ENCODE measurements at places on chromosomes 3 and 15.

GRCh38 chr3:58307639-58308215 is 1.4 kb downstream of the HTD2 start:
- DNase-seq, result no peak

DNA sequence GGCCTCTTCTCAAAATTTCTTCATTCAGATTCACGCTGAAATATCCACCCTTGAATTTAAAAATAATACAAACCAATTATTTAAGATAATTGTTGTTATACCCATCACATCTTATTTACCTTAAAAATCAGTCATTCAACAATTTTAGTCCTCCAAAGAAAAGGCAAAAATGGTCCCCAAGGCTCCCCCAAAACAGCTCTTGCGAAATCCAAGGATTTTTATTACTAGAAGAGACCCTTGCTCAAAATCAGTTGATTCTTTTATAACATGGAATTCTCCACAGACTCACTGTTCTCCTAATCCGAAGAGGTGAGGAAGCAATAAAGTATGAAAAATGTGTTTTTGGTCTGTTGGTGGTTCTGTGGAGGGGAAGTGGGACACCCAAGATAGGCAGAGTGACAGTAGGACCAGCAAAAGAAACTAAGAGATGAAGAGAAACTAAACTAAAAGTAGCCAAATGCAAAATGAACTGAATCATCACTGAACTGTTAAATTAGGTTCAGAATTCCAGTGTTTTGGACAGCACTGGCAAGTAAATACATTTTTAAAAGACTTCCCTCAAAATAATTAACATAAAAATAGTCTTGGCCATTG is 19.1 kb upstream of the PLCH1 start:
- DNase-seq, result no peak

DNA sequence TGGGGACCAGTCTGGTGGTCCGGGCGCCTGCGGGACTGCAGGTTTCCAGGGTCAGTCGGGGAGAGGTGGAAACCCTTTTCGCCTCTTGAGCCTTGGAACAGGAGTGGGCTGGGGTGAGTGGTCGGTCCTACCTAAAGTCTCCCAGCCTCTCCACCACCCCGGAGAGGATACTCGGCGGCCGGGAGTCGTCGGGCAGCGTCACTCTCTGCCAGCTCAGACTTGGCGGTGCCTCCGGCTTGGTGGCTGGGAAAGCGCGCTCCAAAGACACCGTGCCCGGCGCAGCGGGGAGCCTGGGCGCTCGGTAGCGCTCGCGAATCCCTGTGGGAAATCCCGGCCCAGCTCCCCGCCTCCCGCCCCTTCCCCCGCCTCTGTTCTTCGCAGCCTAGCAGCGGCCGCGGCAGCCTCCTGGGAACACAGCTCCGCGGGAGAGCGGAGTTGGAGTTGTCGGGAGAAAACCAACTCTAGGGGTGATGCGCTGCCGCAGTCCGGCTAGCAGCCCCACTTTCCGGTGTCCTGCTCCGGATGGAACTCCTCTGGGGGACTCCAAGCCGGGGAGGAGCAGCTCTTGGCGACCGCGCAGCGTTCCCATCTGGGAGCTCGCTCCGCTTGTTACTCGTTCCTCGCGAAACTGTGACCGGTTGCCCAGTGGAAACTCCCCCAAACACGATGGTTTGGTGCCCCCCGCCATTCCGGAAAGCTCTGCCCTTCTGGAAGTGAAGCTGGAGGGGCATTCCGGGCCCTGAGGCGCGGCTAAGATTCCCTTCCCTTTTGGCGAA is 1.4 kb downstream of the EPHB1 start:
- DNase-seq, result no peak

DNA sequence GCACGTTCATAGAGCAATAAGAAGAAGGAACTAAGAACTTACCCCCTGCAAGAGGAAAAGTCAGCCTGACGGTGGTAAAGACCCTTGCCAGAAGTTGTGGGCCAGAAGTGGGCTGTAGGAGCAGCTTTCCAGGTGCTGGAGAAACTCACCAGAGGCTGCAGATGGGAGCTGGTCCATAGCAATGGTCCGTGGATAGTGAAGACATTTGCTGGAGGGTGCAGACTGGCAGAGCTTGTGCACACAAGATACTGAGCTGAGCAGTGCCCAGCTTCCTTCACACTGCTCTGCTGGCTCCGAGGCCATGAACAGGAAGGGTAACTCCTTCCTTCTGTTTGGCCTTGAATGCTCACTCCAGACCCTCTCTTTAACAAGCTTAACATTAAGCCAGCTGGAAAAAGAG is 149.8 kb upstream of the BNIP2 start:
- no peak for DNase-seq

GRCh38 chr15:90869601-90870353 is 1.4 kb downstream of the FURIN start:
- DNase-seq, result peak; percentile 46
